ENCODE measurements at places on chromosomes 16 and 17. TPM values are rescaled to one million over a fixed set of nuclear protein-coding genes. Genes with fewer than 3 reads are reported as not detected.

The SOX8 gene
- 0.16 TPM for total RNA-seq

The GSPT1 gene
- 176 TPM for total RNA-seq

The SLC22A31 gene
- total RNA-seq, result not detected

The SLFN12 gene
- 22.6 TPM for total RNA-seq

The DNAH9 gene
- not detected for total RNA-seq

The TMEM100 gene
- not detected for total RNA-seq

DNA sequence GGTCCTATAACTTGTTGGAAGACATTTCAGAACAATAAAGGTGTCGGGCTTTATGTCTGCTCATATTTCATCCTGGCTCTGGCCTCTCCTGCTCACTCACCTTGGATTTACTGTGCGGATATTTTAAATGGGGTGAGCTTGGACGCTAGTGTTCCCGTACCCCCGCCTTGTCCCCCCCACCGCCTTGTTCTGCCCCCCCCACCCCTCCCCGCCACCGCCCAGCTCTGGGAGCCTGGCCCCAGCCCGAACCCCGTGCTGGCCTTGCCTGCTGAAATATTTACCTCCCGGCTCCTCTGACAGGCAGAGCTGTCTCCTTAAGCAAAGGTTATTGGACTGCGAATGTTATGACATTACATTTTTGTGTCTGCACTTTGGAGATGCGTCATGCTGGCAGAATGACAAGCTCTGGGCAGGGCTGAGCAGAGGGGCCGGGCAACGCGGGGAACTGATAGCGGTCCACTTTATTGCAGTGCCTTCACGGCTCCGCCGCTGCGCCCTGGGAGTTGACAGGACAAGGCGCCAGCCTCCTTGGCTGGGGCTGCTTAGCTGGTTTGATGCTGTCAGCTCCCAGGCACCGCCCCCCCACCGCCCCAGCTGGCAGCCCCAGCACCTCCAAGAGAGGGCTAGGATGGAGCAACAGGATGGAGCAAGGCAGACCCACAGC lies 222.5 kb upstream of the GSE1 start:
- no peak for DNase-seq

Data from activated CD8-positive, alpha-beta memory T cell treated with anti-CD3 and anti-CD28 coated beads, Interleukin-2, amount 10 ng/mL, durations not matched to agents 7 days and 5 days (primary cell).